ENCODE measurements at places on chromosomes 3 and 15.
A peak's percentile ranks its signal among the peaks of the same experiment; 100 is the strongest.

GRCh38 chr3:42961633-42962032, 17.5 kb upstream of the GASK1A start:
- peak; percentile 64 for DNase-seq

GRCh38 chr15:63908991-63909390, 75.2 kb upstream of the HERC1 start:
- no peak for DNase-seq

- DNase-seq = no peak
Measured at GRCh38 chr3:42214565-42215283, 51.3 kb downstream of the CCK start.

DNA sequence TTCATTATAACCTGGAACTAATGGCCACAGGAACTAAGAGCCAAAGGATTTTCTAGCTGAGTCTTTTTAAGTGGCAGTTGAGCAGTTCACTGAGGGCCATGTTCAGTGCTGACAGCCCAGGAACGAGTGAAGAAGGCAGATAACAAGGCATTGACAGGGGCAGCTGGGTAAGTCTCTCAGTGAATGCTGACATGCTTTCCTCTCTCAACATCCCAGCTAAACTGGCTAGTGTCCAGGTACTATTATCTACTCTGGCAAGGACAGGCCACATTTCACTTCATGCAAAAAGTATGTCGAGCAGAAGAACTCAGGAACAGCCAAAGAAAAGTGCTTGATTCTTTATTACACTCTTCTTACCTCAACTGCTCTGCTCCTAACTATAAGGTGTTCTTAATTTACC, 515.9 kb downstream of the NLGN1 start:
- no peak for DNase-seq

DNA sequence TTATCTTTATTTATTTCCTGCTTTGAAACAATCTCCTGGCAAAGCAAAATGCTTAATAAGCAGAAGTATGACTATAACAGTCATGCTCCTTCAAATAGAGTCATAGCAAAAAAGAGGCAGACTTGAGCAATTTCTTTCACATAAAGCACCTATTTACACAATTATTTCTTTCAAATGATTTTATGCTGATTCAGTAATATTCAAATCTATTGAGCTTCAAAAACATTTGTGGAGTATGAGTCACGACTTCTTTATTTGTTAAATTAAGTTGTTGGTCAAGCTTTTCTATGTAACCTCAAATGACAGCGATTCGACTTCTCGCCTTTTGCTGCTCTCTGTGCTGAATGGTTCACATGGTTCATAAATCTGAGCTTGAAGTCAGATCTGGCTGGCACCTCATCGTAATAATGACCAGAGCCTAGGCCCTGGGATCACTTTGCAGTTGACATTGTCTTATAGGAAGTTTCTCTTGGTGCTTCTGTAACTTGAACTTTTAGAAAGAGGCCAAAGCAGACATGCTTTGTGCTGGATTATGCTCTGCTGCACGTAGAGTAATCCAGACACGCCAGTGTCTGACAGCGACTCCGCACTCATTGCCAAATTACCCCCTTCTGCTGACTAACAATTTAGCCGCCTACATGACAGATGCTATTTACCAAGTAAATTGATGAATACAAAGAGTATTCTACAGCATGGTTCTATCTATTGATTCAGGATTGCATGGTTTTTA, 139.0 kb downstream of the MCTP2 start:
- DNase-seq = no peak

All from right forelimb (tissue), 1 donor.